Smooth muscle cell of bladder (primary cell): ENCODE measurements at places on chromosomes 4 and X. TPM values are rescaled to one million over a fixed set of nuclear protein-coding genes. Genes with fewer than 3 reads are reported as not detected.

Gene FAM184B
- total RNA-seq: under 0.01 TPM in 1 of 2 replicates, not detected in the other

Gene CNKSR2
- total RNA-seq: 1.6 and 5.5 TPM in 2 replicates

Gene HS6ST2
- 0.14 TPM in 1 of 2 replicates, not detected in the other for total RNA-seq

Gene F8A2
- total RNA-seq: not detected in 2 replicates

Gene ODAPH
- total RNA-seq: not detected in 2 replicates

Gene PPP1R2C
- not detected in 2 replicates for total RNA-seq

Gene CLIC2
- total RNA-seq: 3.7 and 3.9 TPM in 2 replicates

Gene PASD1
- total RNA-seq: not detected in 2 replicates

Gene AIMP1
- total RNA-seq: 22.3 and 22.5 TPM in 2 replicates

Gene PRSS12
- 34.1 and 62.7 TPM in 2 replicates for total RNA-seq

Gene TLR1
- total RNA-seq: 0.85 and 0.92 TPM in 2 replicates

Gene TEX13C
- not detected in 2 replicates for total RNA-seq

Gene PROM1
- under 0.01 TPM in 1 of 2 replicates, not detected in the other for total RNA-seq

Gene GPR143
- not detected in 2 replicates for total RNA-seq

Gene PRKG2
- 4.6 and 5.7 TPM in 2 replicates for total RNA-seq

Gene MAGEB6B
- not detected in 2 replicates for total RNA-seq

Gene USP51
- 1.1 and 1.9 TPM in 2 replicates for total RNA-seq

Gene ZMYM3
- total RNA-seq: 6.4 and 8.9 TPM in 2 replicates

Gene MAGEB1
- not detected in 2 replicates for total RNA-seq

Gene PTPN13
- total RNA-seq: 37.3 and 58.6 TPM in 2 replicates

Gene ZNF41
- 4.4 and 5.1 TPM in 2 replicates for total RNA-seq

Gene MAGEC2
- 0.09 and 0.14 TPM in 2 replicates for total RNA-seq

Gene GAGE12E
- total RNA-seq: not detected in 2 replicates
